IPS-NIHi11 (cell line): ENCODE measurements at places on chromosomes 12 and 14.
A peak's percentile ranks its signal among the peaks of the same experiment; 100 is the strongest.

GRCh38 chr12:77294016-77294415 is 228.6 kb upstream of the E2F7 start:
- no peak for DNase-seq

DNA sequence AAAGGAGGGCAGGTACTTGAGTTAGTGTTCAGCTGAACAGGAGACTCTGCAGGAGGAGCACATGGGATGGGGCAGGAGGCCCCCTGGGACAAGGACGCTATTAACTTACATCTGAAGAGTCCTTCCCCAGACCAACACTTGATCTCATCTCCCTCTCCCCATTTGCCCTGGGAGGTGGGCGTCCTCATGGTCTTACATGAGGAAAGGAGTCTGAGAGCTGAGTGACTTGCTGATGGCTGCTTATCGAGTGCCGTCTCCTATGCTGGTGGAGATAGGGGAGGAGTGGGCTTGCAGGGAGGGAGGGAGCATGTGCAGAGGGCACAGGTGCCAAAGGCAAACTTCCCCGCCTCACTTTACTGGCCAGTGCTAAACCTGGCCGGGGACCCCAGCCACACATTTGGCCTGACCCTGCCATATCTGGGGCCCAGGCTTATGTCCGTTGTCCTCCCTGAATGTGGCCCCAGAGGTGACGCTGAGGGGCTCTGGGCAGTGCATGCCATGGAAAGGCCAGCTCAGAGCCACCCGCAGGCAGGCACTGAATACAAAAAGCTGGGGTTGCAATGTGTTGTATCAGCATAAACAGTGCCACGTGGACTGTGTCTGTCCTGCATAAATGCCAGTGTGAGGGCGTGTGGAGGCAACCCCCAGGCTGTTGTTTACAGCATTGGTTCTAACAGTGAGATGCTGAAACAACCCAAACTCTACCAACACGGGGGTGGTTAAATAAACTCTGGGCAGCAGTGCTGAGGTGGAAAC is 29.4 kb downstream of the FAIM2 start:
- DNase-seq = no peak

GRCh38 chr12:98344046-98344930 is 171.1 kb upstream of the TMPO start:
- no peak for DNase-seq

- no peak for DNase-seq
Observed at GRCh38 chr12:68750506-68750905, 4.5 kb downstream of the SLC35E3 start.

GRCh38 chr12:96409731-96410130 is 9.5 kb upstream of the CDK17 start:
- DNase-seq = no peak

GRCh38 chr12:86772696-86773095 is 516.5 kb upstream of the MGAT4C start:
- no peak for DNase-seq

DNA sequence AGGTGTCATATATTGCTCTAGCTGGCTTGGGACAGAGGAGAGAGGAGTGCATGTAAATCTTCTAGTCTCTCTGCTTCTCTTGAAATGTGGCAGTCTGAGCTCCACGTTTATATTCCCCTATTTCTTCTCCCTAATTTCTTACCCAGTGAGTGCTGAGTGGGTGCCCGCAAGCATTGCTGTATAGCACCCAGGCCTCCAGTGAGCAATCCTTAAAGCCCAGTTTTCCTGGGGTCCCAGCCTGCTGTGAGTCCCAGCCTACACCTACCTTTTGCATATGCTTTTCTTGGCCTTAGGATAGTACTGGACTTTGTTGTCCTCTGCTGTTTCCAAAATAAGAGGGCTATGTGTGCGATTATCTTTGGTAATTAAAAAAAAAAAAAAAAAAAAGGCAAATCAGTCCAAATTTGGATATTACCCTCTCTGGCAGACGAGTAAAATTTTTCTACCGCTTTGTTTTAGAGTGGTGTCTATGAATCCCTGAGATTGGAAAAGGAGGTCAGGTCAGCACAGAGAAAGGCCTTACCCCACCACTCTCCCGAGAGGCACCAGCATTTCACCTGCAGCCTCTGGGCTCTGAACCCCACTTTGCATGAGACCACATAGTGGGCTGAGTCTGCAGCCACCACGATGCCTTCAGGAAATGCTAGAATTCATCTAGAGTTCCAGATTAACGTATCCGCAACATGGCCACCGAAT is 1.1 kb downstream of the MGST1 start:
- no peak for DNase-seq

DNA sequence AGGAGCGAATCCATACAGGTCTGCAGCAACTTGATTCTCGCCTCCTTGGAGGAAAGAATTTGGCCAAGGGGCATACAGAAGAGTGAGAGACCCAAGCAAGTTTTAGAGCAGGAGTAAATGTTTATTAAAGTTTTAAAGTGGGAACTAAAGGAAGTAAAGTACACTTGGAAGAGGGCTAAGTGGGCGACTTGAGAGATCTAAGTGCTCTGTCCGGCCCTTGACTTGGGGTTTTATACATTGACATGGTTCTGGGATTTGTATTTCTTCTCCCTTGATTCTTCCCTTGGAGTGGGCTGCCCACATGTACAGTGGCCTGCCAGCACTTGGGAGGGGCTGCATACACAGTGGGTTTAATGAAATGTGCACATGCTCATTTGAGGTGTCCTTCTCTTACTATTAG is 421.2 kb downstream of the TMEM121 start:
- DNase-seq = no peak

DNA sequence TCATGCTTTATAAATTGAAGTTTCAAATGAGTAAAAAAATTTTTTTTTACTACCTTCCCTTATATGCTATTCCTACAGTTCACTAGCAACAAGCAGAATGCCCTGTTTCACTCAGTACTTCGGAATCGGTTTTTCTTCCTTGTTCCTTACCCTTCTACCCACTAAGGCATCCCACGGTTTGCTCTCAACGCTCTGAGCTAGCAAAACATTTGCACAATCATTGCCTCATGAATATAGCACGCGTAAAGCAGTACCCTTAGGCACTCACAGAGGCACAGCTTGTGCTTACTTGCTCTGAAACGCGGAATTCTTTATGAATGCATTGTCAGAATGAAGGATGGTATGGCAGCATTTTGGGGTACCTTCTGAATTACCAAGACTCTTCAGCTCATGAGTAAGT is 45.0 kb downstream of the PPP1R13B start:
- no peak for DNase-seq

DNA sequence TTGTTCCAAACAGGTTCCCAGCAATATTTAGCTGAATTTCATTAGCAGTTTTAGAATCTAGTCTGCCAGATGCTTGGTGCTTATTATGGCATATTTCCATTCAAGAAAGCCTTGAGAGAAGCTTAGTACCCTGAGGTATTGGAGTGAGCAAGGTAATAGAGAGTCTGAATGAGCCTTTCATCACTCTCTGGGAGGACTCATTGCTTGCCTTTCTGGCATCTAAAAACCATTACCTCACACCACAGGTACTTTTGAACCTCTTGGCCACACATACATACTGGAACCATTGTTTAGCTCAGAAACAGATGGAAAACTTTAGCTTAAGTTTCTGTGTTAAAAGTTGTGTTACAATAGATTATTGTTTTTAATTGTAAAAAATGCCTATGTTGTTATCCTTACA is 27.4 kb upstream of the KCNH3 start:
- DNase-seq = no peak

DNA sequence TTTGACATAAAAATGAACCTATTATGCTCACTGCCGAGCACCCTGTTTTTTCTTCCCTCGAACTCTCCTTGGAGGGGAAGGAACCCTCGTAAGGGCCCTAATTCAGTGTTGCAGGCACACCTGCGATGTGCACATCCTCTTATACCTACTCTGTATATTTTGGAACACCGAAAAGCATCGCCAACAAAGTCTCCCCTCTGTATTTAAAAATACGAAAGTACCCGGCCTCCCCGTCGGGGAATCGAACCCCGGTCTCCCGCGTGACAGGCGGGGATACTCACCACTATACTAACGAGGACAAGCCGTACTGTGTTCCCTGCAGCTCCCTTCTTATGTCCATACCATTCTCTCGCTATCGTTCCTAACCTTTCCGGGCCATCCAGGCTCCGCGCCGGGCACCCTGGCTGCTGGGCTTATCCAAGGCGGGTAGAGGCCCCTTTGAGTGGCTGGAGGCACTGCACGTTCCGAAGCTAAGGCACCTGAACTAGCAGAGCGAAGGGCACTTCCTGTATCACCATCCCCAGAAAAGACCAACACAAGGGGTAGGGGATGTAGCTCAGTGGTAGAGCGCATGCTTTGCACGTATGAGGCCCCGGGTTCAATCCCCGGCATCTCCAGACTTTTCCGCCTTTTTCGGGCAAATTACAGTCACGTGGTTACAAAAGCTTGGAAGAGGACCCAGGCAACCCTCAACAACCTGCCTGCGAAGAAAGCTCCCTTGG is 25.1 kb upstream of the UBC start:
- DNase-seq = peak; percentile 73

DNA sequence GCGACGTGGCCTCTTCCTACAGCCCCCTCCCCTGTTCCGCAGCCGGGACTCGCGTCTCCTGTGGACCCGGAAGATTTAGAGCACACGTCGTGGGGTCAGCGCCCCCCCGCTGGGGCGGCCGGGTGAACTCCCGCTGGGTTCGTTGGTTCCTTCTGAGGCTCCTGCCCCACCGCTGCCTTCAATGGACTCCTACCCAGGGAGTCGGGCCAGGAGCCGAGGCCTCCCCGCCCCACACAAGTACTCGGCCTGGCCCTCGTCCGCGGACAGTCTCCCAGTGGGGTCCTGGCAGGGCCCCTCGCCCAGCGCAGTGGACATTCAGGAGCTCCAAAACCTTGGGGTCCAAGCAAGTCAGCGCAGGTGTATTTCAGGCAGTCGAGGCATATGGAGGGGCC is 1.2 kb downstream of the MMP17 start:
- DNase-seq = no peak

DNA sequence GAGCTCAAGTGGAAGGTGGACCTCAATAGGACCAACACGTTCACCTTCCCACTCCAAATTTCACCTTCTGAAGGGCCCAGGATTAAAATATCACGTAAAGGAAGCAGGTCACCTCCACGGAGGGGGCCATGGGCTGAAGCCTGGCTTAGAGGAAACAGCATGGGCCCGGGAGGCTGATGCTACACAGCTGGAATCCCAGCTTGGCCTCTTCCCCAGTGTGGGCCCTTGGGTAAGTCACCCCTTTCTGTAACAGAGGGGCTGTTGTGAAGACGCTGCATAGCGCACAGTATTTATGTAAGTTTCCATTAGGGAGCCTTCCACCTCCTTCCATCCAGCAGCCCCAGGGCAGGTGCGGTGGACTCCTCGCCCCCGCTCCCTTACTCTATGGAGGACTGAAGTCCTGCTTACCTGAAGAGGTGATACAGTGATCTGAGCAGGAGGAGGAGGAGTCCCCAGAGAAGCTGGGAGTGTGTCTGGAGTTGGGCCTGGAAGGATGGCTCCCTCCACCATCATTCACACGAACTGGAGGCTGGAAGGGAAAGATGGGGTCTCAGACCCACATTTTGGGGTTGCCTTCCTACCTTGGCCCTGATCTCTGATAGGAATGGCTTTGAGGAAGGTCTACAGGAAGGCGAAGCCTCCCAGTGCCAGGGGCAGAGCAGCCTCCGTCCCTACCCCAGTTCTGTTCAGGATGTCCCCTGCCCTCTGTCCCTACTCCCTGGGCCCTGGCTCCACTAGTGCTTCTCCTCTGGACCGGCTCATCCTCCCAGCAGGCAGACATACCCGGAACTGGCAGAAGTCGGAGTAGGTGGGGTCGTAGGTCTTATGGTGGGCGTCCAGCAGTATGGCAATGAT is 37.2 kb upstream of the HDAC7 start:
- no peak for DNase-seq

DNA sequence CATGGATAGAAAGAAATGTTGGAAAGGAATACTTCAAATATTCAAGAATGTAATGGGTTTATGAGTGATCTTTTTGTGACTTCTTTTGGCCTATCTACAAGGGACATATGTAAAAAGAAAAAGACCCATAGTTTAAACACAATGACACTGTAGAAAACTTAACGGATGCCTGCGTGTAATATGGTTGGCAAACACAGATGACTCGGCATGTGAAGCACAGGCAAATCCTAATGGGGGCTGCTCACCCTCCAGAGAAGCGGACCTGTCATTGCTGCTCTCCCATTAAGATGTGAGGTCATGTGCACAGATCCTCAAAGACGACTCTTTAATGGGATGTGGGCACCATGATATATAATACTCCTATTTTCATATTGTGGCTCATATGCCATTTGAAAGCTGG is 366.6 kb upstream of the TMEM132C start:
- no peak for DNase-seq

DNA sequence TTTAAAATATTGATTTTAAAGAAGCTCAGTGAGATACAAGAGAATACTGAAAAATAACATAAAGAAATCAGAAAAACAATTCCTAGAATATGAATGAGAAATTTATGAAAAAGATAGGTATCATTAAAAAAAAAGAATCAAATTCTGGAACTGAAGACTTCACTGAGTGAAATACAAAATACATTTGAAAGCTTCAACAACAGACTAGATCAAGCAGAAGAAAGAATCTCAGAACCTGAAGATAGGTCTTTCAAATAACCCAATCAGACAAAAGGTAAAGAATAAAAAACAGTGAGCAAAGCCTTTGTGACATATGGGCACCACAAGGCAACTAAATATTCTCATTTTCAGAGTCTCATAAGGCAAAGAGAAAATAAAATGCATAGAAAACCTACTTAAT is 29.4 kb downstream of the CEP83 start:
- DNase-seq = no peak

GRCh38 chr14:74980731-74981461 is 21.8 kb upstream of the EIF2B2 start:
- DNase-seq = peak; percentile 61

DNA sequence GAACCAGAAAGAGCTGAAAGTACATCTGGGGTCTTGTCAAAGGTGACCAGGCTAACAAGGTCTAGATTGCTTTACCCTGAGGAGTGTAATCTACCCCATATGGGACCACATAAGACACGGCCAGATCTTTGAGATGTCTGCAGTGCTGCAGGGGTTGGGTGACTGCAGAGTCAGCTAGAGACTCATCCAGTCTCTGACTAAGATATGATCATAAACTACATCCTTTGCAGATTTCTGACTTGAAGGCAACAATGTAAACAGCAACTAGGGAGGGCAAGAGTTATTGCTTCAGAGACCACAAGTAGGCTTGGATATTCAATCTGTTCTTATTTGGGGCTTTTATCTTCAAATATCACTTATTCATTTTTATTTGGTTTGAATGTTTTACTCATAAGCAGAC is 1080.5 kb upstream of the FOXG1 start:
- no peak for DNase-seq
